ENCODE measurements at places on chromosomes 1 and 21.
A peak's percentile ranks its signal among the peaks of the same experiment; 100 is the strongest.

GRCh38 chr1:159882527-159882862 is 17.5 kb downstream of the CFAP45 start:
- DNase-seq, result no peak

GRCh38 chr1:159927211-159927848 is 2.0 kb upstream of the TAGLN2 start:
- DNase-seq, result no peak

GRCh38 chr21:44400791-44401385 is 47.5 kb downstream of the TRPM2 start:
- DNase-seq, result no peak

- no peak for DNase-seq
Observed at GRCh38 chr1:150322310-150322709, 977 bp downstream of the PRPF3 start.

GRCh38 chr1:150813028-150813707 is 5.1 kb upstream of the CTSK start:
- DNase-seq, result no peak

GRCh38 chr1:19311931-19312781 is at the start of the genes AKR7A2 and SLC66A1:
TSS of gene AKR7A2 (minus strand) at chr1:19312144. CDS start at chr1:19312124, 20 bp downstream.
TSS of gene SLC66A1 (plus strand) at chr1:19312326. CDS start at chr1:19317678, 5,352 bp downstream.
- peak; percentile 71 for DNase-seq

DNA sequence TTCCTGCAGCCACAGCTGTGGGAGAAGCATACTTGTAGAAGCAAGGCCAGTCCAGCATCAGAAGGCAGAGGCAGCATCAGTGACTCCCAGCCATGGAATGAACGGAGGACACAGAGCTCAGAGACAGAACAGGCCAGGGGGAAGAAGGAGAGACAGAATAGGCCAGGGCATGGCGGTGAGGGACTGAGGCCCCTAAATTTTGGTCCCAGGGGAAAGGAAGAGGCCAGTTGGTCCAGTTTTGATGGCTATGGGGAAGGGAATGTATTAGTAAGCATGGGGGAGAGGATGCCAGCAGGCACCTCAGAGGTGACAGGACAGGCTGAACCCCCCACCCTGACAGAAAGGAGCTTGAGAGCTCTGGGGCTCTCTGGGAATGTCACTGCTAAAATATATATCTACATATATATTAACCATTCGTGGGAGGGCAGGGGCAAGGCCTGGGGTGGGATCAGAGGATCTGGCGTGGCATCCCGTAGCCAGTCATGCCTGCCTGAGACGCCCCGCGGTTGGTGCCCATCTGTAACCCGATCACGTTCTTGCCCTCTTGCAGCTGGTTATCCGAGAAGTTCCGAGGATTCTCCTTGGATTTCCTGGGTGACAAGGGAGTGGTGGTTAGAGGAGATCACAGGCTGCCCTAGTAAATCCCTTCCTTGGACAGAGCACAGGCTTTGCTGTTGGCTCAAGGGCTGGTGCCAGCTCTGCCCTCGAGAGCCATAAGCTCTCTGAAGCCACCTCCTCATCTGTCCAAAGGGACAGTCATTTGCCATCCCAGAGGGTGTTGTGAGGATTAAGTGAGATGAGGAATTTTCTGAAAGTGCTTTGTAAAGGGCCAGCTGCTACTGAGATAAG is 6.7 kb downstream of the TAGLN2 start:
- DNase-seq, result no peak

DNA sequence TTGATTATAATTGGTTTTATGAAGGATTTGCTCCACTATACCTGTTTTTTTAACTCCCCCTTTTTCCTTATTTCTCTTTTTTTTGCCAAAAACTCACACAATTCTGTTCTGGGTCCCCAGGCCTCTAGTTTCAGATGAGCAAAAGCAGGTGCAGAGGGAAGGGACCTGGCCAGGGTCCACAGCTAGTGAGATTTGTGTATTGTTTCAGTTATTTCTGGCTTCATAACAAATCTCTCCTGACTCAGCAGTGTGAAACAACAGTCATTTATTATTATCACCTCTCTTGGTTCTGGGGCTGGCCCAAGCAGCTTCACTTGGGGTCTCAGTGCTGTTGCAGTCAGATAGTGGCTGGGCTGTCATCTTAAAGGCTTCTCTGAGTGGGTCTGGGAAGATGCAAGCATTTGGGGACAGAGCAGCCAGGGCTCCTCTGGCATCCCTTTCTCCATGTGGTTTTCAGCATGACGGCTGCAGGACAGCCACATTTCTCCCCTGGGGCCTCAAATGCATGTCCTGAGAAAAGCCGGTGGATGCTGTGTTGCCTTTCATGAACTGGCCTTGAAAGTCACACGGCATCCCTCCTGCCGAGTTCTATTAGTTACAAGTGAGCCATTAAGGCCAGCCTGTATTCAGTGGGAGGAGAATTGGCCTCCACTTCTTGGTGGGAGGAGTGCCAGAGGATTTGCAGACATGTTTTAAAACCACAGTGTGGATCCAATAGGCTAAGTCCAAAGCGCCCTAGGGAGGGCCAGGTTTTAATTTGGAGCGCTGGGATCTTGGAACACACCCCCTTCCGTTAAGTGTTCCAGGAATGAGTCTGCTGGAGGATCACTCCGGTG is 137.1 kb downstream of the CAMTA1 start:
- no peak for DNase-seq

DNA sequence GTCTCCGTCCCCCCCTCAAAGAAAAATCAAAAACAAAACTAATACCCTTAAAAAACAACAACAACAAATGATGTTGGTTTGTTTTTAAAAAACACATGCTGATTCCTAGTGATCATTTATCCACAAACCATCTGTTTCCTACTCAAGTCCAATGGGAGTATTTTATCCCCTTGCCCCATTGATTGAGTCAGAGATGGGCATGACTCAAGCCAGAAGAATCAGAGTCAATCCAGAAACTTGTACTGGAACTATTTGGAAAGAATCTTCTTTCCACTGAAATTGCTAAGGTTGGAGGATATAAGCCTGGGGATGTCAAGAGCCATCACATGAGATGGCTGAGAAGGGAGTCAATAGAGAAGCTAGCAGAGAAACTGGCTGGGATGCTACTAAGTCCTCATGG is 176.4 kb downstream of the MIS18A start:
- no peak for DNase-seq

DNA sequence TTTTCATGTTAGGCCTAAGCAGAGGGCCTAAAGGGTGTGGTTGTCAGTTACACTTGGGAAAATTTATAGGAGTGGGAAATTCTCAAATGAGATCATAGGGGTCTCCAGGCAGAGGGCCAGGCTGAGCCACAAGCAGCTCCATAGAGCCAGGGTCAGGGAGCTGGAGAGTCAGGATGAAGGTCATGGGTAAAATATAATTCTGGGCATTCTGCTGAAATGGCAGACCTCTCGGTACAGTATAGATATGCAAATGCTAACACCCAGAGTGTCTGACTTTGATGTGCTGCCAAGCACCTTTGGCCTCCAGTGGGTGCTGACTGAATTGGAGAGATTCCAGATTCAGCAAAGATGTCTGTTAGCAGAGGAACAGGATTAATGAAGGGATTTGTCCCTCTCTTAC is 40.1 kb downstream of the DNM3 start:
- DNase-seq, result no peak

DNA sequence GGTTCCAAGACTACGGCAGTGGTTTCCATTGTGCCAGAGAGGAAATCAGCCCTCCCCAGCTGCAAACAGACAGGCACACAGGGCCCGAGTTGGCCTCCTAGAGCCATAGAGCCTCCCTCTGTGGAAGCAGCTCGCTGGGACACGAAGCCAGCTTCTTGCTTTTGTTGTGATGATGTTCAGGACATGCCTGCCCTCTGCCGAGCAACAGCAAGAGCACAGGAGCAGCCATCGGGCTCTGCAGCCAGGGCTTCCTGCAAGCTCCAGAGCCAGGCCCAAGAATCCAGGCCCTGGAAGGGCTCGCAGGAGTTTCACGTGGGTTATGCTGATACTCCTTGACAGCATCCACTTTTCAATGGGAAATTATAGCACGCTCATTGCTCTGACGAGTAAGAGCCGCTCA is 18.5 kb downstream of the NPHP4 start:
- DNase-seq, result no peak

DNA sequence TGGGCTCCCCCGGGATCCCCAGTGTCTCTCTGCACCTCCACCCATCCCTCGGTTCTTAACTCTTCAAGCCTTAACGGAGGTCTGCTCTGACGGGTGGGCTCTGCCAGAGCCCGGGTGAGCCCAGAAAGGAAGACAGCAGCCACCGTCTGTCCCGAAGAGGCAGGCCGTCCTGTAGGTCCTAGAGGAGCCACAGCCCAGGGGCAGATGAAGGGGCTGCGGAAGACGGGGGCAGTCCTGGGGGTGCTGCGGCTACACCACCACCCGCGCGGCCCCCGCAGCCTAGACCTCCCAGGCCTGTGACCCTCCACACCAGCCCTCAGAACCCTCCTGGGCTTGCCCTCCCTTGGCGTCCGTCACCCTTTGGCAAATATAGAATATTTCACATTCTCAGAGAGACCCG is 71.0 kb downstream of the UMODL1 start:
- DNase-seq, result no peak

DNA sequence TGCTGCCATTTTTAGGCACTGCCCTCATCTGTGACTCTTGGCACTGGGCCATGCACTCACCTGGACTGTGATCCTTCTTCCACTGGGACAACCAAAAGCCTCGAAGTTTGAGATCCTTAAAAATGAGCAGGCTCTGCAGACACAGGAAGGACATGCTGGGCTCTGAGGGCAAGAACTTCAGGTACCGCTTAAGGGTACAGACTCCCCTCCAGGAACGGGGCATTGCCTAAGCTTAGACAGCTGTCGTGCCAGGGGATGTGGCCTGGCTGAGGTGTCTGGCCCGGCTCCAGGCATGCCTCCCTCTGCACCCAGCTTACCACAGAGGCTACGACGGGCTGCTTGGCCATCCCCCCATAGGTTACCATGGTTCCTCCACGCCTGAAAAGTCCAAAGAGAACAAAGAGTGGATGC is 14.2 kb upstream of the SRSF4 start:
- no peak for DNase-seq

- no peak for DNase-seq
Observed at GRCh38 chr1:205791568-205792180, 16.4 kb upstream of the RAB29 start.

- no peak for DNase-seq
Observed at GRCh38 chr1:207810173-207810572, 58.3 kb downstream of the CD46 start.

GRCh38 chr1:32876341-32877210 is 5.9 kb upstream of the FNDC5 start:
- no peak for DNase-seq

DNA sequence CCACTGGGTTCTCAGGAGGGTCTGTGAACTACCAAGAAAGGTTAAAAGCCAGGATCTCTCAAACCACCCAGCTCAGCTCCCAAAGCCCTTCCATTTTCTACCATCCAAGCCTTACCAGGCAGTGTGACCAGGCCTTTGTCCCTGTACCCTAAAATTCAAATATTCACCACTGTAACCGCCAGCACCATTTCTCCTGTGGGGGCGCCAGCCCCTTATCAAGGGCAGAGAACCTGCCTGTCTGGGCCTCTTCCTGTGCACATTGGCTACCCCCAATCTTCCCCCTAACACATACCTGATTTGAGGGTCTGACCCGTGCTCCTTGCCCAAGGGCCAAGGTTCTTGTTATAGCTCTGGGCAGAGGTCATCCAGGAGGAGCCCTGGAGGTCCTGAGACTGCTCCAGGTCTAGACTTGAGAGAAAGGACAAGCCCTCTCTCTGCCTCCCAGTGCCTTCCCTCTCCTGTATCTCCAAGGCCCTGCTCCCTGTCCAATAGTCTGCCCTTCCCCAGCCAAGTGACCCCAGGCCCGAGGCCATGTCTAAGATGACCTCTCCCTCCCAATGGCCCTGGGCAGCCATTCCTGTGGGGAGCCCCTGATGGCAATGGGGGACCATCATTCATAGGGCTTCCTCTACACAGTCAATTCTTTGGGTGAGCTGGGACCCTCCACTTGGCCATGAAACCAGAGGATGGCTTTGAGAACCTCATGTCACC is 78.5 kb downstream of the FHAD1 start:
- no peak for DNase-seq

DNA sequence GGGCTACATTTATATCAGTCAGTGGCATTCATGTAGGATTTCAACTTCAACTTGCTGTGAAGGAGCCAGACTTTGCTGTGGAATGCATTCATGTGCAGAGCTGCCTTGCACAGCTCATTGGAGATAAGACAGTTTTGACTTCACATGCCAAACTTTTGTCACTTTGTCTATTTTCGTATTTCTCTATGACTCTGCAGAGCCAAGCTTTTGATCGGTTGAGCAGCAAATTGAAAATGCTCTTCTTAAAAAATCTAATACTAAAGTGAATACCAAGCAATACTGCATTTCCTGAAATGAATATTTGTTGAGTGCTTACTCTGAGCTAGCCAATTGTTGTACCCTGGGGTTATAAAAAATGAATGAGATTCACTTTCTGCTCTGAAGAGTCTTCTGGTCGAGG is 388.7 kb downstream of the ST6GALNAC3 start:
- no peak for DNase-seq

DNA sequence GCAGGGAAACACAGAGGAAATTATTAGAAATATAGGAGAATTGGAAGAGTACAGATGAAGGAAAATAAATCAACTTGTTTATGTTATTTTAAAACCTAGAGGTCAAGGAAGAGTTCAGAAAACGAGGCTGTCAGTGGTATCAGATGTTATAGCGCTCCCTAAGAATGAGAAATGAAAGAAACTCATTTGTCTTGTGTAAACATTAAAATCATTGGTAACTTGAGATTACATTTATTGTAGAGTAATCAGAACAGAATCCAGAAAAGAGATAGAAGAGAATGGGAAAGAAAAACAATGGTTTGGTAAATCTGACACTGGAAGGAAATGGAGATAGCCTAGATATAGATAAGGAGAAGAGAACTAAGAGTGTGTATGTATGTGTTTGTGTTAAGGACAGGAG is 106.4 kb downstream of the ATF6 start:
- DNase-seq, result no peak

DNA sequence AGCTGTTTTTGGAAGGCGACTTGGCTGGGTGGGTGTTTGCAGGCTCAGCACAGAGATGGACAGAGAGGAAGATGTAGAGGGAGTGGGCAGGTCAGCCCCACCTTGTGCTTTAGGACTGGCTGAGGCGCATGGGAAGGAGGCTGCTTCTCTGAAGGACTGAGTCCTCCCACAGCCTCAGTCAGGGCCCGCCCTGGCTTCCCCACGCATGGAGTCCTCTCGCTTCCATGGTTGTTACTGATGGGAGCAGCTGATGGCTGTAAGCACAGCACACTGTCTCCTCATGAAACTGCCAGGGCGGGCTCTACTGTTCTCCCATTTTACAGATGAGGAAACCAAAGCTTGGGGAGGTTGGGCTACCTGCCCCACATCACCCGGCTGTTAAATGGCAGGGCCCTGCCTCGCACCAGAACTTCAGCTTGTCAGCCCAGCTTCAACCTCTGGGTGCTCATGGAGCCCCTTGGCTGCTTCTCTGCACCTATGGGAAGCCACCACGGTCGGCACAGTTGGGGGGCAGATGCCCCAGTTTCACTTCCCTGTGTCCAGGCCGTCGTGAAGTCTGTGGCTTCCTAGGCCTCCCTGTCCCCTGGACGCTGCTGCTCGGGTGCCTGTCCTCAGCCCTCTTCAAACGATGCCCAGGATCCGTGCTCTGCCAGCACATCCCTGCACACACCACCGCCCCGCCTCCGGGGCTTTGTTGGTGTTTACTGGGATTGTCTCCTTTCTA is 2.4 kb downstream of the TMEM201 start:
- DNase-seq, result no peak
